SJCRH30 (cell line): ENCODE measurements at places on chromosomes 7 and 10. TPM values are rescaled to one million over a fixed set of nuclear protein-coding genes. Genes with fewer than 3 reads are reported as not detected.
A peak's percentile ranks its signal among the peaks of the same experiment; 100 is the strongest.

GRCh38 chr7:27299861-27300260, 57.3 kb downstream of the EVX1 start:
- DNase-seq: no peak
- no peak overlapping the region for H3K27ac ChIP-seq
- peaks cover 4% of the 10 kb centered on the region; the same call in 1 of the 2 replicates for H3K27me3 ChIP-seq
- no peaks in the 10 kb centered on the region for H3K4me1 ChIP-seq
- no peak overlapping the region for H3K4me3 ChIP-seq

GRCh38 chr7:101817471-101818286, at the start of gene CUX1:
Gene CUX1 (plus strand): TSS chr7:101817626. CDS start chr7:101817640, 14 bp downstream.
- H3K27me3 ChIP-seq: no peaks in the 10 kb centered on the region
- H3K36me3 ChIP-seq: no peaks in the 10 kb centered on the region
- H3K4me3 ChIP-seq: peak within 1 kb of the TSS; percentile 79
- DNase-seq: no peak
- peaks cover 9% of the 10 kb centered on the region for H3K4me1 ChIP-seq

DNA sequence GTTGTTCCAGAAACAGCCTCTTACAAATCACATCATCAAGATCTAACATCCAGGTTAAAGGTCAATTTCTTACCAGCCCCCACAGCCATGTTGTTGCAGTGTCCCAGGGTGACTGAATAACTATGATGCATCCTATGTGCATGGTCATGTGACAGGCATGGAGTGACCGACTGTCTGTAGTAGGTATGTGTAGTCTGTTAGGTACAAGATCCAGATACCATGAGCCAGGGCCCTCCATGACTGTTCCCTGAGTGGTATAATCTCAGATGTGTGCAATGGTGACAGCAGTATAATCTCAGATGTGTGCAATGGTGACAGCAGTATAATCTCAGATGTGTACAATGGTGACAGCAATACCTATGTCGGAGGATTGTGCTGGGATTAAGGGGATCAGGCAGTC, 8.8 kb downstream of the CDHR3 start:
- H3K27ac ChIP-seq: no peak overlapping the region
- DNase-seq: no peak
- H3K4me1 ChIP-seq: 0 out of 2 replicates have a peak, but pooled peaks cover 3% of the 10 kb centered on the region
- no peaks in the 10 kb centered on the region for H3K27me3 ChIP-seq
- no peak overlapping the region for H3K4me3 ChIP-seq

DNA sequence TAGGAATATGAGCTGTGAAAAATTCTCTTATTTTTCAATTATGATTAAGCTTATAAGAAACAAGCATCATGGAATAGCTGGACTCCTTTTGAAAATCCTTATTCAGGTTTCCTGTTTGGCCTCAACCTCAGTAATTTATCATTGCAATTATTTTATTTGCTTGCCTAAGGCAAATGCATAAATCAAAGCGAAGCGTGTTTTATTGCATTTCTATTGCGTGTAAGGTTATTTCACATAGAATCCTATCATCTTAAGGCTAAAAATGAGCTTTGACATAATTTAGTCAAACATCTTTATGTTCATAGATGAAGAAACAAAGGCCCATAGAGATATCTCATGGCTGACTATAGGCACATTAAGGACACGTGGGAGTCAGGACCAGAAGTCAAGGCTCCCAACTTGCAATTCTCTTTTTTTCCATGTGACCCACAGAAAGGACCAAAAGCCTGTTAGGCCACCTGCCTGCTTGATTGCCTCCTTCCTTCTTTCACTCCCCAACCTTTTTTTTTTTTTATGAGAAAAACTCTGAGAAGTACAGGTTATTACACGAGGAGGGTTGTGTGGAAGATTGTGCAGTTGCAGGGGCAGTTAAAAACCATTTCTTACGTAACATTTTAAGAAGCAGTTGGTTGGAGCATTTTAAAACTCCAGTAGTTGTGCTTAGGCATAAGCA, 261.0 kb downstream of the HDAC9 start:
- H3K27me3 ChIP-seq: no peaks in the 10 kb centered on the region
- H3K27ac ChIP-seq: no peak overlapping the region

- H3K36me3 ChIP-seq: no peaks in the 10 kb centered on the region
- no peaks in the 10 kb centered on the region for H3K27me3 ChIP-seq
- no peak for DNase-seq
- H3K27ac ChIP-seq: no peak overlapping the region
Observed at GRCh38 chr10:14360961-14361360, 30.2 kb upstream of the FRMD4A start.

- no peaks in the 10 kb centered on the region for H3K36me3 ChIP-seq
- no peaks in the 10 kb centered on the region for H3K4me1 ChIP-seq
- no peak for DNase-seq
- no peak overlapping the region for H3K4me3 ChIP-seq
- H3K27me3 ChIP-seq: no peaks in the 10 kb centered on the region
Observed at GRCh38 chr10:131310551-131311401, 745 bp downstream of the TCERG1L start.

DNA sequence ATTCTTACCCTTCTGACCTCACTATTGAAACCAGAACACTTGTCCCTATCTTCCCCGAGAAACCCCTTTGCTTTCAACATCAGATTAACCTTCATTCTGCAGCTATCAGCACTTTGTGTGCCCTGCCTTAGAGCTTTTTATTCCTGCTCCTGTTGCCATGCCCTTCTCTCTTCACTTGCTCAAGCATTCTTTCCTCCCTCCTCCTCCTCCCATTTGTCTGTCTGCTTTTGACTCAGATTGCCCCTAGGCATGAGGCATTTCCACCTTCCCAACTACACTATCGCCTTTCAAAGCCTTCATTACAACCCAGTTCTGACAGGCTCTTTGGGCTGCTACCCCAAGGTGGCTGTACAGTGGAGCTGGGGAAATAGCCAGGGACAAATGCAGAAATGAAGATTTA, 143.3 kb downstream of the SLC25A13 start:
- peaks cover 9% of the 10 kb centered on the region; the same call in 1 of the 2 replicates for H3K4me1 ChIP-seq
- peak; percentile 7 for DNase-seq
- H3K36me3 ChIP-seq: peaks cover 14% of the 10 kb centered on the region
- H3K27ac ChIP-seq: no peak overlapping the region
- no peak overlapping the region for H3K4me3 ChIP-seq

DNA sequence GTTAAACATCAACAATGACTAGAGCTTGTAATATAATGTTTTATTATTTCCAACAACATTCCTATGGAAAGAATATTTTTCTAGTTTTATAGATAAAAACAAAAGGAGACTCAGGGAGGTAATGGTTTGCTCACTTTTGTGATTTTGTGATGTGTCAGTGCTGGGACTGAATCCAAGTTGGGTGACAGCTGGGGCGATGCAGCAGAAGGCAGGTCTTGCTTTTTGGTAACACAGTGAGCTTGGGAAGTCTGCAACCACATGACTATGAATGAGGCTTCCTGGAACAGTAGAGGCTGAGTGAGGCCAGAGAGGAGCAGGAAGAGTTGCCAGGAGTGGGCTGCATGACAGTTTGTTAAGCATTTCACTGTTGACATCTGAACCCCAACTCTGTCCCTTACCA, 4.9 kb upstream of the YKT6 start:
- H3K4me1 ChIP-seq: peaks cover 11% of the 10 kb centered on the region
- H3K27me3 ChIP-seq: no peaks in the 10 kb centered on the region
- no peak overlapping the region for H3K27ac ChIP-seq

DNA sequence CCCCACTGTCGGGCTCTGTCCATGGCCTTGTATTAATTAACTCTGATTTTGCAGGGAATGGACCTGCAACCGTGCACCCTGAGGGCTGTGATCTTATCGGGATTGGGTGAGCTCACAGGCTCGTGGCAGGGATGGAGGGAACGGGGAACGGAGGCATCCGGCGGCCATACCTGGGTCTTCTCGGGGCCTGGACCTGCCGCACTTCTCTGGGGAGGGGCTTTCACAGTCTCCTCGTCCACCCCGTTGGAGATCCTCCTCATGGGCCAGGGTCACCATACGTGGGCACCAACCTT, 57.5 kb upstream of the SHH start:
- H3K36me3 ChIP-seq: no peaks in the 10 kb centered on the region
- H3K4me3 ChIP-seq: no peak overlapping the region
- DNase-seq: no peak
- no peaks in the 10 kb centered on the region for H3K4me1 ChIP-seq
- peaks cover 16% of the 10 kb centered on the region for H3K27me3 ChIP-seq

- H3K27ac ChIP-seq: no peak overlapping the region
- no peaks in the 10 kb centered on the region for H3K27me3 ChIP-seq
- H3K36me3 ChIP-seq: peaks cover 3% of the 10 kb centered on the region; the same call in 1 of the 2 replicates
- no peak for DNase-seq
Observed at GRCh38 chr10:49362596-49363260, 33.2 kb downstream of the DRGX start.

- peak overlapping the region; percentile 79 for H3K27ac ChIP-seq
- no peaks in the 10 kb centered on the region for H3K27me3 ChIP-seq
- peak; percentile 38 for DNase-seq
- no peaks in the 10 kb centered on the region for H3K36me3 ChIP-seq
- peak overlapping the region; percentile 43 for H3K4me3 ChIP-seq
Observed at GRCh38 chr10:35412900-35413491, 76.7 kb downstream of the CCNY start.

DNA sequence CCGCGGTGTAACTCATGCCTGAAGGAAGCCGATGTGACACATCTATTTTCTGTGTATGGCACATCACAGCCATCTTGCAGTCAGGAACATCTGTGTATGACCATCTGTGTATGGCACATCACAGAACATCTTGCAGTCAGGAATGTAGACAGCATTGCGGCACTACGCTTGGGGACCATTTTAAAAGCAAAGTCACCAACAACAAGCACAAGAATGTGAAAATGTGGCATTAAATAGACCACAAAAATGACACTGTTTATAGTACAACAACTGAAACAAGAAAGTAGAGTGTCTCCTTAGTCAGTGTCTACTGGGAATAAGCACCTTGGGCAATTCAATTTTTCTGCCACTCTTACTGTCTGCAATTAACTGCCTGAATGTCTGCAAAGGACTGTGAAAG, 124.4 kb downstream of the HGF start:
- H3K36me3 ChIP-seq: no peaks in the 10 kb centered on the region
- no peaks in the 10 kb centered on the region; the same call in 1 of the 2 replicates for H3K4me1 ChIP-seq
- no peak overlapping the region for H3K4me3 ChIP-seq
- H3K27ac ChIP-seq: no peak overlapping the region

DNA sequence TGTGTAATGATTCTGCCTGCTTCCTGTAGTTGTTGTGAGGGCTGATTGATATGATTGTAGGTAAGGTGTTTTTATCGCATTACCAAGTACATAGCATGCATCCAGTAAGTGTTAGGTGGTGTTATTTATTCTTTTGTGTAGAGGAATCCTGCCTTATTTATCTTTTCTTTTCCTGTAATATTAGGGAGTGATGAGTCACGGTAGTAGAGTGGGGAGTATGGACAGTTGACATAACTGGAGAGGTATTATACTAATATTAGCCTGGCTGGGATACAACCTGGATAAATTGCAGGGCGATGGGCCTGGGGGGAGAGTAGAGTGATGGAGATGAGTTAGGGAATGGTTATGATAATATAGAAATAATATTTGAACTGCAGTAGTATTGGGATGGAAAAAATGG, 9.8 kb downstream of the SDK1 start:
- H3K36me3 ChIP-seq: no peaks in the 10 kb centered on the region
- no peak for DNase-seq
- no peaks in the 10 kb centered on the region for H3K27me3 ChIP-seq
- no peak overlapping the region for H3K4me3 ChIP-seq

- no peak for DNase-seq
- no peaks in the 10 kb centered on the region for H3K36me3 ChIP-seq
- H3K4me3 ChIP-seq: no peak overlapping the region
- no peak overlapping the region for H3K27ac ChIP-seq
- H3K27me3 ChIP-seq: no peaks in the 10 kb centered on the region
- peaks cover 9% of the 10 kb centered on the region for H3K4me1 ChIP-seq
Observed at GRCh38 chr7:20650782-20651181, 35.3 kb downstream of the ABCB5 start.

DNA sequence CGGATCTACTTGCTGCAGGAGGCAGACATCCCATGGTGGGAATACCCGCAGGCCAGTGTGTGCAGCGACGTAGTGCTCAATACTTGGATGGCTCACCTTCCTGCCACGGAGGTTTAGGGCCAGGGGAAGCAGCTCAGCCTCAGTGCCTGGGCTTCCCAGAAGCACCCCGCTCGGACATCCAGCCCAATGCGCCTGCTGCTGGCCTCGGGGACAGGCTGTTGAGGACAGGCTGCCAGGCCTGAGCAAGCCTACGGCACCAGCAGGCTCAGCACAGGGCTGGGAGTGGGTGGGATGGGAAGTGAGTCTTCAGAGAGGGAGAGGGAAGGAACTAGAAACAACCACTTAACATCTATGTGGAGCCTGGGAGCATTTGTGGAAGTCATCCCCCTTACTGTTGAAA, 441.3 kb upstream of the MGMT start:
- no peaks in the 10 kb centered on the region for H3K4me1 ChIP-seq
- H3K4me3 ChIP-seq: no peak overlapping the region
- H3K27me3 ChIP-seq: no peaks in the 10 kb centered on the region
- no peak overlapping the region for H3K27ac ChIP-seq

- no peaks in the 10 kb centered on the region for H3K36me3 ChIP-seq
- no peak overlapping the region for H3K4me3 ChIP-seq
- no peak overlapping the region for H3K27ac ChIP-seq
Observed at GRCh38 chr7:27484451-27484850, 178.2 kb downstream of the HIBADH start.

DNA sequence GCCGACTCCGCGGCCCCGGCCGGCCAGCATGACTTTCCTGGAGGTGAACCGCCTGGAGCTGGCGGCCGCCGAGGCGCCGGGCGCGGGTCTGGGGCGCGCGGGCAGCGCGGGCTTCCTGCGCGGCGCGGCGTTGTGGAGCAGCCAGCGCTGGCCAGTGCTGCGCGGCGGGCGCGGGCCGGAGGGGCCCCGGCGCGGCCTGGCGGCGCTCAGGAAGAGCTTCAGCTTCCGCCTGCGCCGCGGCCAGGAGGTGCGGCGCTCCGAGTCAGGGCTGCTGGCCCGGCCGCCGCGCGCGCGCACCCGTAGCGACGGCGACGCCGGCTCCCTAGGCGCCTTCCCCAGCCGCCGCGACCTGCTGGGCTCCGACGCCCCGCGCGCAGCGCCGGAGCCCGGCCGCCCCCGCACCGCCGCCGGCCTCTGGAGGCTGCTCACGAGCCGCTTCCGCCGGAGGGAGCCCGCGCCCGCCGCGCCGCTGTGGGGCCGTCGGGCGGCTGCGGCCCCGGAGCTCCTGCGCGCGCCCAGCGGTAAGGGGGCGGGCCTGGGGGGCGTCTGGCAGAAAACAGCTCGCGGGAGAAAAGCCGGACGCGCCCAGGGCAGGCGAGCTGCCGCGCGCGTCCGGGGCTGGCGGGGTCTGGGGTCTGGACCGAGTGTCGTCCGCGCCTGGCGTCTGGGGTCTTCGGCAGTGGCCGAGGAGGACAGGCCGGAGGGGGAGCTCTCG, 29.0 kb downstream of the AGAP3 start:
- H3K4me1 ChIP-seq: no peaks in the 10 kb centered on the region
- H3K36me3 ChIP-seq: peaks cover 20% of the 10 kb centered on the region
- no peak overlapping the region for H3K4me3 ChIP-seq
- no peaks in the 10 kb centered on the region for H3K27me3 ChIP-seq

Gene PLCE1
- 4.8 and 5.0 TPM in 2 replicates for total RNA-seq

Gene CPN1
- not detected in 2 replicates for total RNA-seq

Gene EPHB4
- 61.7 and 62.3 TPM in 2 replicates for total RNA-seq

Gene CDC14C
- 0.15 TPM in 1 of 2 replicates, not detected in the other for total RNA-seq

Gene C1GALT1
- 42.7 and 46.1 TPM in 2 replicates for total RNA-seq

Gene ENTPD7
- total RNA-seq: 17.5 and 19.7 TPM in 2 replicates

Gene EPO
- total RNA-seq: not detected in 2 replicates

Gene RP9
- total RNA-seq: 28.1 and 31.0 TPM in 2 replicates
